ENCODE measurements at places on chromosomes 1 and 21.

GRCh38 chr1:169024800-169025271 lies 81.7 kb upstream of the ATP1B1 start:
- no peak for DNase-seq

DNA sequence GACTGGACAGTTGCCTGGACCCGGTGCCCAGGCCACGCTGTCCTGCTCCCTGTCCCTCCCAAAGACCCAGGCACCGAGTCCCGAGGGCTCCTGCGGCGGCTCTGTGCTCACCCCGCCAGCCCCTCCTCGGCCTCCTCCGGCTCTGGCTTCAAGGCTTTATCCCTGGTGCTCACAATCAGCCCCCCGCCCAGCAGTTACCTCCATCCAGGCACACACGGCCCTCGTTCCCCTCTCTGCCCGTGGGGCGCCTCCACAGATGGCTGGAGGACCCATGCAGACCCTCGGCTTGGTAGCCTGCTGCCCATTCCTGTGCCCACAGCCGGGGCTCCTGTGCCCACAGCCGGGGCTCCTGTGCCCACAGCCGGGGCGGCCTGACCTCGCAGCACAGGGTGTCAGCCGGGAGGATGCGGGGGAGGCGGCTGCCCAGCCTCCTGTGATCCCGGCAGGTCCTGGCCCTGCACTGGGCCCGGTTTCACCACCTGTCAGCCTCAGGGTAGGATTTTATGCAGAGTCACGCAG lies 52.3 kb upstream of the COL18A1 start:
- DNase-seq: no peak

GRCh38 chr1:229171934-229172333 lies 99.0 kb upstream of the RAB4A start:
- no peak for DNase-seq

- no peak for DNase-seq
Observed at GRCh38 chr1:206694171-206695124, 9.7 kb downstream of the MAPKAPK2 start.

DNA sequence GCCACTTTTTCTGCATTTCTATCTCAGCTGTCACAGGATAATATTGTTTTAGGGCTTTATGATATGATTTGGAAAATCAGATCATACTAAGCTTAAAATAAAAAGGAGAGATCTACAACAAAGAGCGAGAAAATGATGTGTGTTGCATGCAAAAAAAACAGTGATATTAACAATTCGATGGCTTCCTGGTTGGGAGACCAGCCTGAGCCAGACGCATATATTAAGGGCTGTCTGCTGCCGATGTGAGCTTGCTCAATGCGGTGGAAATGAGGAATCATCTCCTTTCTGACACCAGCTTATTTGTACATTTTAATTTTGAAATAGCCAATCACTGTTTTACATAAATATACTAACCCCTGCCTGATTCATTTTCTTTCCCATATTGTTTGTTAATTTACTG lies 862.6 kb downstream of the USP25 start:
- DNase-seq: no peak

All from activated naive CD8-positive, alpha-beta T cell treated with anti-CD3 and anti-CD28 coated beads, Interleukin-2, amount 10 ng/mL, durations not matched to agents 7 days and 5 days (primary cell).